ENCODE measurements at places on chromosomes 13 and 19. TPM values are rescaled to one million over a fixed set of nuclear protein-coding genes. Genes with fewer than 3 reads are reported as not detected.

RAB20 gene
- 37.1 TPM for total RNA-seq

AP1M1 gene
- total RNA-seq = 22.2 TPM

CD33 gene
- 2.9 TPM for total RNA-seq

PLIN5 gene
- total RNA-seq = 2.2 TPM

KRTDAP gene
- total RNA-seq = not detected

ZNF829 gene
- 0.73 TPM for total RNA-seq

CCNA1 gene
- not detected for total RNA-seq

NLRP13 gene
- not detected for total RNA-seq

STOML3 gene
- total RNA-seq = 0.25 TPM

FFAR2 gene
- total RNA-seq = 1.2 TPM

RFXAP gene
- 2.9 TPM for total RNA-seq

CXCL17 gene
- not detected for total RNA-seq

POLD1 gene
- 26.0 TPM for total RNA-seq

SARS2 gene
- 15.4 TPM for total RNA-seq

ZNF160 gene
- total RNA-seq = 20.4 TPM

CCDC70 gene
- not detected for total RNA-seq

LIM2 gene
- not detected for total RNA-seq

SLC10A2 gene
- total RNA-seq = 2.5 TPM

TIMM29 gene
- 23.0 TPM for total RNA-seq

KLK3 gene
- 5.7 TPM for total RNA-seq

EBI3 gene
- 0.40 TPM for total RNA-seq

RAP2A gene
- total RNA-seq = 33.2 TPM

PABPC3 gene
- 0.34 TPM for total RNA-seq

NLRP11 gene
- total RNA-seq = 0.11 TPM

TNFRSF19 gene
- total RNA-seq = 0.55 TPM

CYP2B6 gene
- 4.6 TPM for total RNA-seq

GPC6 gene
- total RNA-seq = 5.2 TPM

MBD3L2 gene
- not detected for total RNA-seq

C1QTNF9 gene
- not detected for total RNA-seq

LYPD4 gene
- not detected for total RNA-seq
